ENCODE measurements at places on chromosomes 3 and 15. TPM values are rescaled to one million over a fixed set of nuclear protein-coding genes. Genes with fewer than 3 reads are reported as not detected.

- no peak for DNase-seq
These were observed 104.8 kb upstream of the OSTN start for GRCh38 chr3:191094057-191094845.

- no peak for DNase-seq
These were observed 90.2 kb upstream of the ABHD17C start for GRCh38 chr15:80604583-80605575.

DNA sequence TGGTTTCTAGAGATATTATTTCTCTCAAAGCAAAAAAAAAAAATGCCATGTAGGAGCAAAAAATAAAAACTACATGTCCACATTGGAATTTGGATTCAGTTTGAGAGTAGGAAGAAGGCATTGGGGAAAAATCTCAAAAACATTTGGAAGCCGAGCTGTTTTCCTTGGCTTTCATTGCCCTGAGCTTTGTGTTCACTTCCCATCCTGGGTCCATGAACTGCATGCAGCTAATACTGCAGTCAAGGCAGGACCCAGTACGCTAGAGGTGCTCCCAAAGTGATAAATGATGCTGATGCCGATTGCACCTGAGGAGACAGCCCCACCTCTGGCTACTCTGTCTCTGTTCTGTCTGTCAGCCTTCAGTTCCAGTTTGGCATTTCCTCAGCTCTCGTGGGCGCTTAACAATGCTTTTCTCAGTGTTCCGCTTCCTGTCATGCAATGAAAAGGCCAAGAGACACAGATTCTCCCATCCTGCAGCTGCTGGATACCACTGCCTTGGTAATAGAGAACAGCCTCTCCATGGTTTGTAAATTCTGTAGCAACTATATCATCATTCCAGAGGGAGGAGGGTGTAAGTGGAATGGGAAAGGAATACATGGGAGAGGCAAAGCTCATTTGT lies 181.8 kb downstream of the RYR3 start:
- no peak for DNase-seq

The NOX5 gene
- 0.02 TPM for total RNA-seq

- no peak for DNase-seq
These were observed 5.3 kb upstream of the KIF7 start for GRCh38 chr15:89660556-89660955.

DNA sequence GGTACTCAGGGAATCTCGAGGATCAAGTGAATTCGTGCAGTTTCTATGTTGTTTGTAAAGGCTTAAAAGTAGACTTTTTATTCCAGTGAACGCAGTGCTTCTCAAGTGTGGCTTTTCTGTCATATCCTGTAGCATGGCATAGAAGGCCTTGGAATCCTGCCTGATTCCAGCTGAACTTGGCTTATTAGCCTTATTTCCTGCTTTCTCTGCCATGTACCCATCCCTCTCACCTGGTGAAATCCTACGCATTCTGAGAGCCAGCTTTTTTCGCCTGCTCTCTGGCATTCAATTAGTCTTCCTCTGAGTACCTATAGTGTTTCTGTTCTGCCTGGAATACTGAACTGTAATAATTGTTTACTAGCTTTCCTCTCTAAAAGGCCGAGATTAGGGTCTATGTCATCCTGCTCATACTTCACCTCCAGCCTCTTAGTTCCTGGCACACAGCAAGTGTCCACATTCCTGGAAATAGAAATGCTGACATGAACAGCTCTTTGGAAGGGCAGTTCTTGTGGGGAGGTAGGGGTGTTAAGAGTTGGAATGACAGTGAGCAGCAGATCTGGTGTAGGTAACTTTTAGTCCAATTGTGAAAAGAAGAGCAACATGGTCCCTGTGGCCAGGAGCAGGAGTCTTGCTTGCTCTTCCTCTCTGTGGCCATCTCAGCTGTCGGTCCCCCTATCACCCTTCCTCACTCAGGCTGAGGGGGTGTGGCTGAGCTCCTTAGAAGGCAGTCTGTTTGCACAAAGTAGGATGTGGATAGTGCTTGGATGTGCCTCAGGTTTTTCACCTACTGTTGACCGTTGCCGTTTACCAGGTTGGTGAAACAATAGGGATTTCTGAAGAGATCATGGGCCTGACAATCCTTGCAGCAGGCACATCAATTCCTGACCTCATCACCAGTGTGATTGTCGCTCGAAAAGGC lies 30.4 kb downstream of the SLC24A1 start:
- no peak for DNase-seq
